ENCODE measurements at places on chromosomes 7 and 10. TPM values are rescaled to one million over a fixed set of nuclear protein-coding genes. Genes with fewer than 3 reads are reported as not detected.
A peak's percentile ranks its signal among the peaks of the same experiment; 100 is the strongest.

- no peak for DNase-seq
- no peaks in the 10 kb centered on the region for H3K36me3 ChIP-seq
- H3K27me3 ChIP-seq = no peaks in the 10 kb centered on the region
- H3K27ac ChIP-seq = peak overlapping the region; percentile 3
Observed at GRCh38 chr7:73646785-73647724, 20.6 kb upstream of the VPS37D start.

DNA sequence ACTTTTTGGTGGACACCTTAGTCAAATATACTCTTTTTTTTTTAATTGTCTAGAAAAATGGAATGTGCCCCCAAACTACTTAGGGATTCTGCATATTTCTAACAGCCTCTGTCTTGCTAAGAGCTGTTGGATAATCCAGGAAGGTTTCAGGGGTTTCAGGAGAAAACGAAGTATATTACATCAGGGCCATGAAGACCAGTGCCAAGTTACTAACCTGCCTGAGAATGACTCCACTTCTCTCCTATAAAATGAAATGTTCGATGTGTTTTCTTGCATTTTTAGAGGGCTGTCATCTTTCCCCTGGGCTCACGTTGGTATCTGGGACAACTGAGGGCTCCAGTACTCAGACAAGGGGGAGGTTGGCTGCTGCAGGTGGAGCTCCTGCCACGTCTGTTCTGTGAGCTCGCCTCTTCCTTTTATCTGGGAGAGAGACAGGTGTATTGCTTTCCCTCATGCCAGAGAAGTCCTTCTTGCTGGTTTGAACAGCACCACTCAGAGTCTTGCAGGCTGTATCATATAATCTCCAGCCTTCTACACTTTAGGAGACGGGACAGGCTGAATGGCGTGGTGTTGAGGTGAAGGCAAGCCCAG is 71.3 kb downstream of the CAMK1D start:
- no peak overlapping the region for H3K4me3 ChIP-seq
- DNase-seq = no peak
- no peaks in the 10 kb centered on the region for H3K27me3 ChIP-seq

DNA sequence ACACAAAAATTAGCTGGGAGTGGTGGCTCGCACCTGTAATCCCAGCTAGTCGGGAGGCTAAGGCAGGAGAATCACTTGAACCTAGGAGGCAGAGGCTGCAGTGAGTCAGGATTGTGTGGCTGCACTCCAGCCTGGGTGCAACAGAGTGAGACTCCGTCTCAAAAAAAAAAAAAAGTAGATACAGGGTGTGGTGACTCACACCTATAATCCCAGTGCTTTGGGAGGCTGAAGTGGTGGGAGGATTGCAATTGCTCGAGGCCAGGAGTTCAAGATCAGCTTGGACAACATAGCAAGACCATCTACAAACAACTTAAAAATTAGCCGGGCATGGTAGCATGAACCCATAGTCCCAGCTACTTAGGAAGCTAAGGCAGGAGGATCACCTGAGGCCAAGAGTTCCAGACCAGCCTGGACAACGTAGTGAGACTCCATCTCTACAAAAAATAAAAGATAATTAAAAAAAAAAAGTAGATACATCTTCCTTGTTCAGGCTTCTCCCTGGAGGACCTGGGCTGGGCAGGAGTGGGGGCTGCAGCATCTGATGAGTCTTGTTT is 2.0 kb downstream of the MOSPD3 start:
- H3K27me3 ChIP-seq = no peaks in the 10 kb centered on the region
- no peak for DNase-seq
- no peak overlapping the region for H3K27ac ChIP-seq
- no peak overlapping the region for H3K4me3 ChIP-seq
- H3K4me1 ChIP-seq = peaks cover 19% of the 10 kb centered on the region
- no peaks in the 10 kb centered on the region for H3K36me3 ChIP-seq

- no peaks in the 10 kb centered on the region for H3K4me1 ChIP-seq
- DNase-seq = no peak
- peaks cover 3% of the 10 kb centered on the region for H3K36me3 ChIP-seq
- H3K27ac ChIP-seq = no peak overlapping the region
Observed at GRCh38 chr10:128052696-128053095, 73.5 kb downstream of the MKI67 start.

- no peaks in the 10 kb centered on the region for H3K4me1 ChIP-seq
- H3K36me3 ChIP-seq = no peaks in the 10 kb centered on the region
- H3K27me3 ChIP-seq = no peaks in the 10 kb centered on the region
- no peak for DNase-seq
Observed at GRCh38 chr7:70527520-70528115, 604.3 kb upstream of the GALNT17 start.

DNA sequence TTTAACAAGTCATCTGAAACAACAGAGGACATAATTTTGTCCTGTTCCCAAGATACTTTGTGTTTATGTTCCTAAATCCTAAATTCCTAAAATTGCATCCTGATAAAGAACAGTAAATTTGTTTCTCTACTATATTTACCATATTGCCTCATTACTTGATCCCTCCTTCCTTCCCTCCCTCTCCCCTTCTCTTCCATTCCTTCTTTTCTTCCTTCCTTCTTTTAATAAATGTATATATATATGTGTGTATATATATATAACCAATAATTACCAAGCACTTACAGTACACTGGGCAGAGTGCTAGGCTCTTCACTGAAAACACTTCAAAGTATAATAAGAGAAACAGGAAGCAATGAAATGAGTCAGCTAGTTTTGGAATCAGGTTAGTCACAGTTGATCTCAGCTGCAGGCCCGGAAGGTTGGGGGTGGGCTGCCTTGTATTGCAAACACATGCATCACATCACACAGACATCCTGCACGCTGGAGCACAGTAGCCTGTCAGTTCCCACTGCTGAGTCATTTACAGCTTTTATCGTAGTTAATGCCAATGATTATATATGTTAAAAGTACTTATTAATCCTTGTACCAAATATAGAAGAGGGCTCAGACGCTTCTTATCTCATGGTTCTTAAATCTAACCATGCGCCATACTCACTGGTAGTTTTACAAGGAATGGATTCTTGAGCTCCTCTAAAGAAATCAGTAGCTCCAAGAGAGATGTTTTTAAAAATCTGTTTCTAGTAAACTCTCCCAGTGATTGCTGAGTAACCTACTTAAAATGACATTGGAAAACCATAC is 551.7 kb downstream of the GRM8 start:
- H3K27me3 ChIP-seq = no peaks in the 10 kb centered on the region
- H3K36me3 ChIP-seq = no peaks in the 10 kb centered on the region
- no peak for DNase-seq
- no peak overlapping the region for H3K27ac ChIP-seq
- H3K4me1 ChIP-seq = no peaks in the 10 kb centered on the region
- H3K4me3 ChIP-seq = no peak overlapping the region

- DNase-seq = no peak
- H3K36me3 ChIP-seq = peaks cover 39% of the 10 kb centered on the region
- H3K27me3 ChIP-seq = no peaks in the 10 kb centered on the region
- H3K4me1 ChIP-seq = peaks cover 7% of the 10 kb centered on the region
- no peak overlapping the region for H3K4me3 ChIP-seq
- no peak overlapping the region for H3K27ac ChIP-seq
Observed at GRCh38 chr7:45104844-45105587, 6.5 kb downstream of the TBRG4 start.

- H3K27me3 ChIP-seq = no peaks in the 10 kb centered on the region
- H3K27ac ChIP-seq = no peak overlapping the region
- no peak overlapping the region for H3K4me3 ChIP-seq
- peaks cover 3% of the 10 kb centered on the region for H3K4me1 ChIP-seq
- DNase-seq = no peak
- H3K36me3 ChIP-seq = no peaks in the 10 kb centered on the region
Observed at GRCh38 chr7:155341463-155341983, 43.8 kb downstream of the INSIG1 start.

DNA sequence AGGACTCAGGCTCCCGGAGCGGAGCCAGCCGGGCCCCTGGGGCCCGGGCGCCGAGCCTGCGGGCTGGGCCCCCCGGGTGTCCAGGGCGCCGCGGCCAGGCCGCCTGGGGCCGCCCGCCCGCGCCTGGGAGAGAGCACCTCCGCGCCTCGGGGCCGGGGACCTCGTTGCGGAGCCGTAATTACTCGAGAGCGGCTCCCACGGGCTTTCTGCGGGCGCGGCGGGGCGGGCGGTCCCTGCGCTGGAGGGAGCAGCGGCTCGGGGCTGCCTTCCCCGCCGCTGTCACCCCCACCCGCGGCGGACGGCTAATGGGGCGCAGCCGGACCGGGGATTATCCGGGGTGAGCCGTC is 1.5 kb downstream of the GNB2 start:
- H3K36me3 ChIP-seq = peaks cover 9% of the 10 kb centered on the region
- no peak for DNase-seq

- no peaks in the 10 kb centered on the region for H3K27me3 ChIP-seq
- DNase-seq = no peak
- H3K4me1 ChIP-seq = no peaks in the 10 kb centered on the region
Observed at GRCh38 chr10:112701211-112701877, 248.7 kb upstream of the TCF7L2 start.

- no peaks in the 10 kb centered on the region for H3K27me3 ChIP-seq
- H3K27ac ChIP-seq = no peak overlapping the region
- no peaks in the 10 kb centered on the region for H3K4me1 ChIP-seq
- no peak overlapping the region for H3K4me3 ChIP-seq
Observed at GRCh38 chr7:81473236-81473635, 296.6 kb downstream of the HGF start.

- H3K4me3 ChIP-seq = no peak overlapping the region
- no peak overlapping the region for H3K27ac ChIP-seq
- no peaks in the 10 kb centered on the region for H3K4me1 ChIP-seq
- H3K27me3 ChIP-seq = no peaks in the 10 kb centered on the region
- DNase-seq = no peak
Observed at GRCh38 chr10:52346394-52347326, 32.6 kb downstream of the DKK1 start.

GRCh38 chr10:375815-376505 is 240.7 kb downstream of the ZMYND11 start:
- peaks cover 4% of the 10 kb centered on the region for H3K4me1 ChIP-seq
- no peak overlapping the region for H3K27ac ChIP-seq
- no peak for DNase-seq
- H3K4me3 ChIP-seq = no peak overlapping the region
- H3K36me3 ChIP-seq = peaks cover 4% of the 10 kb centered on the region

GRCh38 chr10:74988832-74989561 is 122.5 kb upstream of the SAMD8 start:
- peaks cover 4% of the 10 kb centered on the region for H3K36me3 ChIP-seq
- no peaks in the 10 kb centered on the region for H3K4me1 ChIP-seq
- H3K27ac ChIP-seq = no peak overlapping the region
- H3K4me3 ChIP-seq = no peak overlapping the region
- no peak for DNase-seq

GRCh38 chr7:111953611-111954010 is 252.6 kb downstream of the DOCK4 start:
- H3K4me3 ChIP-seq = no peak overlapping the region
- H3K36me3 ChIP-seq = no peaks in the 10 kb centered on the region
- no peak for DNase-seq

- H3K4me1 ChIP-seq = no peaks in the 10 kb centered on the region
- H3K27ac ChIP-seq = no peak overlapping the region
- no peaks in the 10 kb centered on the region for H3K36me3 ChIP-seq
- H3K4me3 ChIP-seq = no peak overlapping the region
- no peaks in the 10 kb centered on the region for H3K27me3 ChIP-seq
Observed at GRCh38 chr7:69115788-69116187, 482.5 kb upstream of the AUTS2 start.

- H3K27ac ChIP-seq = no peak overlapping the region
- H3K4me1 ChIP-seq = no peaks in the 10 kb centered on the region
Observed at GRCh38 chr10:646118-646524, 43.3 kb downstream of the DIP2C start.

- H3K27ac ChIP-seq = no peak overlapping the region
- no peaks in the 10 kb centered on the region for H3K4me1 ChIP-seq
- no peaks in the 10 kb centered on the region for H3K36me3 ChIP-seq
- DNase-seq = no peak
- H3K27me3 ChIP-seq = no peaks in the 10 kb centered on the region
Observed at GRCh38 chr7:18708204-18708603, 212.7 kb downstream of the HDAC9 start.

- DNase-seq = no peak
- H3K27ac ChIP-seq = no peak overlapping the region
- H3K4me1 ChIP-seq = no peaks in the 10 kb centered on the region
- H3K4me3 ChIP-seq = no peak overlapping the region
- H3K36me3 ChIP-seq = peaks cover 18% of the 10 kb centered on the region
Observed at GRCh38 chr7:130963339-130963738, 229.3 kb upstream of the KLF14 start.

GRCh38 chr10:18984531-18984930 is 64.1 kb upstream of the MALRD1 start:
- no peaks in the 10 kb centered on the region for H3K4me1 ChIP-seq
- H3K4me3 ChIP-seq = no peak overlapping the region
- no peak for DNase-seq
- H3K27ac ChIP-seq = no peak overlapping the region
- no peaks in the 10 kb centered on the region for H3K27me3 ChIP-seq
- no peaks in the 10 kb centered on the region for H3K36me3 ChIP-seq

DNA sequence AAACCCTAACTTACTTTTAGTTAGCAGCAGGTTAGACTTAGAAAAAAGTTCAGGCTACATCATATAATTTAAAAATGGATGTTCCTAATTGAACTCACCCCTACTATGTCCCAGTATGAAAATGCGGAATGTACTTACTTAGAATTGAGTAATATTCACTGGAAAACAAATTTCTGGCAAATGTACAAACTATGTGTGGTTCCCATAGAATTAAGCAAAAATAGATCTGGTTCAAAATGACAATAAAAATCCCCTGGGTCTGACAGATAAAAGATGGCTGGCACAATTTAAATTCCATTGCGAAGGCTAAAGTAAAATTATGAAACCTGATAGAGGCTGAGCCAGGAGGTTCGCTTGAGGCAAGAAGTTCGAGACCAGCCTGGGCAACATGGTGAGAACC is 42.4 kb upstream of the PRKAR2B start:
- H3K4me3 ChIP-seq = no peak overlapping the region
- no peaks in the 10 kb centered on the region for H3K27me3 ChIP-seq
- DNase-seq = no peak
- H3K36me3 ChIP-seq = no peaks in the 10 kb centered on the region
- no peak overlapping the region for H3K27ac ChIP-seq

DNA sequence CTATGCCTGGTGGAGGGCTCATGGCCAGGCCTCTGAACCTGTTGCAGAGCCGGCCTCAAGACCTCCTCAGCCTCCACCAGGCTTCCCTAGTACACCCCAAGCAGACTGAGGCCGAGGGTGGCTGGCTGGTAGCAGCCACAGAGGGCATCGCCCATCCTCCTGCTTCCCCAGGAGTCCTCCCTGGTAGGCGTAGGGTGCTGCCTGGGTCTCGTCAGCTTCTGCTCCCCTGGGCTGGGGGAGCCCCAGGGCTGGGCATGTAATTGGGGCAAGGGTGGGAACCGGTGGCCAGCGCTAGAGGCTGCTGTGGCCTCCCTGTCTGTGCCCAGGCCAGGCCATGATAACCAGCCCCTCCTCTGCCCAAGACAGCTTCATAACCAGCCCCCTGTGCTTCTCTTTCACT is 32.6 kb downstream of the TBATA start:
- no peak overlapping the region for H3K27ac ChIP-seq
- no peak for DNase-seq
- H3K36me3 ChIP-seq = no peaks in the 10 kb centered on the region
- no peak overlapping the region for H3K4me3 ChIP-seq
- H3K4me1 ChIP-seq = no peaks in the 10 kb centered on the region

ACTR3C gene
- total RNA-seq = 61.7 TPM

TMEM243 gene
- total RNA-seq = 4.8 TPM

PRR15 gene
- 0.98 TPM for total RNA-seq

TRIL gene
- 0.67 TPM for total RNA-seq

C10orf53 gene
- total RNA-seq = not detected

RPEL1 gene
- not detected for total RNA-seq

CDH23 gene
- 4.1 TPM for total RNA-seq

FKBP9 gene
- total RNA-seq = 20.3 TPM

PPP1R9A gene
- total RNA-seq = 4.1 TPM

SPDYE8 gene
- total RNA-seq = not detected

C7orf57 gene
- total RNA-seq = not detected

TMEM236 gene
- total RNA-seq = 0.17 TPM

ZNF775 gene
- total RNA-seq = 0.33 TPM

EBF3 gene
- not detected for total RNA-seq

All from liver (tissue), 10 donors.